ENCODE measurements at places on chromosomes 2 and 18.

DNA sequence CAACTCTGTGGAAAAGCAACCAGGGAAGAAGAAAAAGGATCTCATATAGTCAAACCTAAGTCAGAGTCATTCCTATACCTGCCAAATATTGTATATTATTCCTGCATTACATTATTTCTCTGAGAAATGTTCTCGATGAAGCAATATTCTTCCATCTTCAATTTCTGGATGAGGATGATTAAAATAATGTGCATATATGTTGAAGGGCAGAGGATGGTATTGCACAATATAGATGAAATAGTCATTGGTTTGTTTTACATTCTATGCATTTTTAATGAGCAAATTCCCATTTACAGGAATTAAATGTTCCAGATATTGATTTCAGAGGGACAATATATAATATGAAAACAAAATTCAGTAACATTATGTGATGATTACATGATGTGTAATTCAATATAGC is 545.2 kb downstream of the STK39 start:
- no peak for DNase-seq

GRCh38 chr2:41199334-41199733 is 747.4 kb upstream of the SLC8A1 start:
- no peak for DNase-seq

- no peak for DNase-seq
Observed at GRCh38 chr2:8219096-8219495, 462.8 kb upstream of the ID2 start.

DNA sequence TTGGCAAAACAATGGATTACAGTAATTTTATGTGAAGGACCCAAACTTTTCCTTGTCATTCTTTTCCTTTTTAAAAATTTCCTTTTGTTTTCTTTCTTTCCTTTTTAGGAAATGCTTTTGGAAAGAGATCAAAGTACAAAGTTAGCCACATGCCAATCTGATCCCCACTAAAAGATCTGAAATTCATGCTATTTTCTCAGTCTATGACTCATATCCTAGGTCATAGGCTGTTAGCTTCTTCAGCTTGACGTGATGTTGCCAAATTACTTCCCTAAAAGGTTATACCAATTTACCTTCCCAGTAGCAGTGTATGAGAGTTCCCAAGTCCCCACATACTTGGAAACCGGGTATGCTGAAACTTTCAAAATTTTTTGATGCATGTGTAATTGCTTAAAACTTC is 355.3 kb downstream of the INSIG2 start:
- DNase-seq = no peak

GRCh38 chr18:73975266-73975665 is 172.4 kb downstream of the FBXO15 start:
- no peak for DNase-seq

Measured in effector memory CD4-positive, alpha-beta T cell (primary cell).